ENCODE measurements at places on chromosomes 6 and 20.
A peak's percentile ranks its signal among the peaks of the same experiment; 100 is the strongest.

DNA sequence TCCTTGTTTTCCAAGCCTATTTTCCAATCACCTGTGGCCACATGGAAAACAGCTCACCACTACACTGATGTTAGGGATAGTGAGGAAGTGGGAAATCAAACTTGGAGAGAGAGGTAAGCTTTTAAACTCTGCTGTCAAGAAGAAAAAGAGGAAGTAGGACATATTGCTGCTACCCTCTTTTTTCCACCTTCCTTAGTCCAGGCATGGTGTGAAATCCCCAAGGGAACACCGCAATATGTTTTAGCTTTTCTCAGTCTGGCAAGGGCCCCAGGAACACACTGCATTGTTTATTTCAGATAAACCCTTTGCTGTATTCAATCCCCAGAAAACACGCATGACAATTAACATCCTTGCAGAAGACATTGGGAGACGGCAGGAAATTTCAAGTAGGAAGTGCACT lies 61.3 kb downstream of the HS3ST5 start:
- DNase-seq, result no peak

- no peak for DNase-seq
These were observed 148.3 kb downstream of the TFAP2B start for GRCh38 chr6:50966986-50967385.

DNA sequence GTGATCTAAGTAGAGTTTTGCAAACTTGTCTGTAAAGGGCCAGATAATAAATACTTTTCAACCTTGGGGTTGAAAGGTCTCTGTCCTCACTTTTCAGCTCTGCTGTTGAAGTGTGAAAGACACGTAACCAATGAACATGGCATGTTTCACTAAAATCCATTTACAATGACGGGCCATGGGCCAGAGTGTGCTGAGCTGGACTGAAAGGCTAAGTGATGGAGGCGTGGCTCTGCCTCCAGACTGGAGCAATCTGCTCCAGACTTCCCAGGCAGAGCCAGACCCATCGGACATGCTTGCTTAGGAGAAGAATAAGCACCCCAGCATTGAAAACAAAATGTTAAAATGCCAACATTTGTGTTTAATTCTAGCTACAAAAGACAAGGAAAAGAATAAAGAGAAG lies 41.4 kb downstream of the SCAND1 start:
- no peak for DNase-seq

DNA sequence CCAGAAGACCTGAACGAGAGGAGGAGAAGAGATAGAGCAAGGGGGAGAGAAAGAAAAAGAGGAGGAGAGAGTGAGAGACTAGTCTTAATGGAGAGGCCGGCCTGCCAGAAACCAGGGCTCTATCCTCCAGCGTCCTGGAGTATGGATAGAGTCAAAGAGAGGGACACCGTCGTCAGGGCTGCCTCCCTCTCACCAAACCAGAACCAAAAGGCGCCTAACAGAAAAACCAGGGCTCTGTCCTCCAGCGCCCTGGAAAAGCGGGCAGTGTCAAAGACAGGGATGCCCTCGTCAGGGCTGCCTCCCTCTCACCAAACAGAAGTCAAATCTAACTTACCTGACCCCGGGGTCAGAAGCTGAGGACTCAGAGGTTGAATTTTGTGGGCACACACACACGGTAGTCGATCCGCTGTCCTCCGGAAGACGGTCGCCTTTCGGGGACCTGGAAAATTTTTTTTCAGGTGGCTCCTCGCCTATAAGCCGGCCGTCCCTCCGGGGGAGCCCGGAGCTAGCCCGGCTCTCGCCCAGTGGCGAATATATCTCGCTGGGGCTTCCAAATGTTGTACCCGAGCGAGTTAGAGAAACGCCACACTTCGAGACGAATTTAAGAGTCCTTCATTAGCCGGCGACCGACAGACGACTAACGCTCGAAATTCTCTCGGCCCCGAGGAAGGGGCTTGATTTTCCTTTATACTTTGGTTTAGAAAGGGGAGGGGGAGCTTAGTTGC lies 148.2 kb downstream of the TRIM27 start:
- no peak for DNase-seq

DNA sequence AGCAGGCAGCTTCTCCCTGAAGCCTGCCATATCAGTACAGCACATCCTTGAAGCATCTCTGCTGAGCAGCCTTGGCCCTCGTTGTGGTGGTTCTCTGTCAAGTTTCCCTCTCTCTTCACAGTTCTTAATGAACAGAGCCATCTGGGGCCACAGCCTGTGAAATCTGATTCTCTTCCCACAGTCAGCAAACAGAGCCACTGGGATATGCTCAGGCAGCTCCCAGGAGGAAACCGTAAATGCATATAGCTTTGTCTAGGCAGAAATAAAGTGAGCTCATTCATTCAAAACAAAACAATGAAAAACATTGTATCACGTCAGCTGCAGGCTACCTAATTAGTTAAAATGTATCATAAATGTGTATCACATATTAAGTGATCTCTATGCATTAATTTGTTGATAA lies 80.3 kb downstream of the TBC1D7 start:
- peak; percentile 68 for DNase-seq

GRCh38 chr6:82259389-82259788 lies 11.8 kb upstream of the IBTK start:
- no peak for DNase-seq

DNA sequence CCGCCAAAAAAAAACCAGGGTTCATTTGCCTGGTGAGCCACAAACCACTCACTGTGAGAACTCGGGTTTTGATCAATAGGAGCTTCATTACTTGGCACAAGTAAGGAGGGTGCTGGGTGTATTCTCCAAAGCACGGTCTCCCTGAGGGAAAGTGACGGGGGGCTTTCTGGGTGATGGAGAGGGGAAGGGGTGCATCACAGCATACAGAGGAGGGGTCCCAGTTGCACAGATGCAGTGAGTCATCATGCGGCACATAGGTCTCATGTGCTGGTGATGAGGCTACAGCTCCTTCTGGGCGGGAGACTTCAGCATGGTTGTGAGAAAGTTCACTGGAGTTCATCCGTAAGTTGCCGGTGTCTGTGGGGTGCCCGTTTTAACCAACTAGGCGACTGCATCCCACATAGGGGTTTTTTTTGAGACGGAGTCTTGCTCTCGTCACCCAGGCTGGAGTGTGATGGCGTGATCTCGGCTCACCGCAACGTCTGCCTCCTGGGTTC lies 36.2 kb downstream of the SUN5 start:
- DNase-seq, result no peak

DNA sequence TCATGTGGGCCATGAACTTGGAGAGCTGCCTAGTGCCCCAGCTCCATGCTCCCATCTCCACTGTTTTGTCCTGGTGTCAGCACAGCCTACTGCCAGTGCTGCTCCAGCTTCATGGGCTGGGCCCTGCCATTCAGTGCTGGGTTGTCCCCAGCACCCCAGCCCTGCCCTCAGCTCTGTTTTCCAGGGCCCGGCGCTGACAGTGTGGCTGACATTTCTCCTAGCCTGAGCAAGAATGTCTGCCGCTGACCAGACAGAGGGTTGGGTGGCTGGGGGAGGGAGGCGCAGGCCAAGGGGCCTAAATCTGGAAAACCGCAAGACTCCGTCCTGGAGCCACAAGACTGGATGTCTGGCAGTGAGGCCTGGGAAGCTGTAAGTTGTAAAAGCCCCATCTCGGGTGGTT lies 78.9 kb downstream of the DHX35 start:
- DNase-seq, result no peak

GRCh38 chr6:141445928-141446628 lies 686.6 kb upstream of the GJE1 start:
- no peak for DNase-seq

DNA sequence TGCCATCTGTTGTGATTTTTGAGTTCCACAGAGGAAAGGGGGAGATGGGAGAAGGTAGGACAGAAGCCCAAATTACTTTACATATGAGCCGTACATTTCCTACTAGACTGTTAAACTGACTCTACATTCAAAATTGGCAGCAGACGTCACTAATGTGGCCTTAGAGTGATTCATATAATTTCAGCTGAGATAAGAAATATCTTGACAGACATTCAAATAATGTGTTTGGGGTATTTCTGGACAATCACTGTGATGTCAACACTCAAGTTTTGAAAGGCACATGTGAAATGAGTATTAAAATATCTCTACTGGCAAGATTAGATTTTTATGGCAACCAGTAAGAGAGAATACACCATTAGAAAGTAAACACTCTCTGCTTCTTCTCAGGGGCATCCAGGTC lies 104.0 kb downstream of the MTFR2 start:
- no peak for DNase-seq

DNA sequence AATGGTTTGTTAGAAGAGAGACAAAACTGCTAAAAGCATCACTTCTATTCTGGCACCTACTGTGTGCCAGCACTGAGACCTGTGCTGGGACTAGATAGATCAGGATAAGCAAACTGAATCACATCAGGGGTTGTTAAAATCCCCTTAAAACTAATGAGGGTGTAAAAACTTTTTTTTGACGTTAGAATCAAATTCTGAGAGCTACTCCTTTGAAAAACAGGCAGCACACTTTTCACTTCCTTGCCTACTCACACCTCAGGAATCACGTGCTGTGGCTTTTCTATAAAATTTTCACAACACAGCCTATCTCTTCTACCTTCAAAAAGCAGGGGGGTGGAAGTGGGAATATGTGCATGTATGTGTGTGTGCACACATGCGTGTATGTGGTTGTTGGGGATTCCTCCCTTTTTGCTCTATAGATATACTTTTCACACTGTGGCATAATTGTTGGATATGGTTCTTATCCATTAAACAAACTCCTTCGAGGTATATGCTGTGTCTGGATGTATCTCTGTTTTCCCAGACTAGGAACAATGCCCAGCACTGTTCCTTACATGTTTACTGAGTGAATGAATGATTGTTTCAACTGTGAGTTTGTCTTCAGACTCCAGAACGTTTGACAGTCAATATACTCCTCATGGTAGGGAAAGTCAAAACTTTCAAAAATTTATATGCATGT lies 105.4 kb downstream of the FYN start:
- DNase-seq, result no peak

- DNase-seq, result no peak
These were observed 237.2 kb downstream of the TFAP2A start for GRCh38 chr6:10177704-10178103.

GRCh38 chr20:59701236-59701635 lies 96.9 kb downstream of the PHACTR3 start:
- DNase-seq, result no peak

GRCh38 chr6:148868901-148869300 lies 122.1 kb downstream of the UST start:
- no peak for DNase-seq

DNA sequence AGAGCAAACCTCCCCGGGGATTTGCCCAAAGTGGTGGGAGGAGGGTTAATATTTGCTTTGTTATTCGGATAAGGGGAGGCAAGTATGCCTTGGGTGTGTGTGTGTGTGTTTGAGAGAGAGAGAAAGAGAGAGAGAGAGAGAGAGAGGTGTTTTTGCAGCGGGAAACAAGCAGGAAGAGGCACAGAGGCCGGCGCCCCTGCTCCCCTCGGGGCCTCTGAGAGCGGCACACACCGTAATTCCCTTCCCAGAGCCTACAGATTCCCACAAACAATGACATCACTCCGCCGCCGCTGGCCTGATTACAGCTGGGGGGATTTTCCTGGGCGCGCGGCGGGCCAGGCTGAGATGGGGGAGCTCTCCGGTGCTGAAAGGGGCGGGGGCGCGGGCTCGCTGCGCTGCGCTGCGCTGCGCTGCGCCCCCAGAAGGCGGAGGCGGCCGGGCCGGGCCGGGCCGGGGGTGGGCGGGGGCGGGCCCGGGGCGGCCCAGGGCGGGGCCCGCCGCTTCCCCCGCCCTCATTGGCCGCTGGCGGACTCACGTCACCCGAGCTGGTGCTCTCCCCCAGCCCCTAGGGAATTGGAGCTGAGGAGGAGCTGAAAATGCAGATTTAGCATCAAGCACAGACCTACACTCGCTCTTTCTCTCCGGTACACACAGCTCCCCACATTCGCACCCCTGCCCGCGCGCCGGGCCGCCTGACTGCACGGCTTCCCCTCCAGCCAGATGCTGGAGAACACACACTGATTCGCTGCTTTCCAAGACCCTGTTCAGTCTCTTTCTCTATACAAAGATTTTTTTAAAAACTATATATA lies at the start of gene PCSK2:
Gene PCSK2 (plus strand): TSS at position 631 of the 809 bp plus-strand sequence. CDS start 266 bp downstream, outside the sequence.
- DNase-seq, result peak; percentile 19

- no peak for DNase-seq
These were observed 199.4 kb upstream of the THBS2 start for GRCh38 chr6:169452869-169453620.

GRCh38 chr6:157681041-157681650 lies 141.9 kb upstream of the SNX9 start:
- DNase-seq, result no peak

- no peak for DNase-seq
These were observed 2.7 kb upstream of the RAET1L start for GRCh38 chr6:150027806-150028565.

DNA sequence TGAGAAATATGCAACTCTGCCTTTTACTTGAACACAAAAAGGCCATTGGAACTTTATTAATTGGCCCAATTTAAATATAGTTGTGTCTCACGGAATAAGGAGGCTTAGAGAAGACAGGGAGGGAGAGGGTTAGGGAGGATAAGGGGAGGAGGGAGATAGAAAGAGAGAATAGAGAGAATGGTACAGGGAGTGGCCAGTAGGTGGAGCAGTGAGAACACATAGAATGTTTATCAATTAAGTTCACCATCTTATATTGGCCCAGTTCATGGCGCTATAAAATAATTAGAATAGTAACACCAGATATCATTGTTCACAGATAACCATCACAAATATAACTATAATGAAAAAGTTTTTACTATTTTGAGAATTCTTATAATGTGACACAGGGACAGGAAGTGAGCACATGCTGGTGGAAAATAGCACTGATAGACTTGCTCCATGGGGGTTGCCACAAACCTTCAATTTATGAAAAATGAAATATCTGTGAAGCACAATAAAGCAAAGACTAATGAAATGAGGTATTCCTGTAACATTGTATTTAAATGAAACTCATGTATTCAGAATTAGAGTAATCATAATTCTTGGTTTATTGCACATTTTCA lies 374.1 kb upstream of the MANEA start:
- peak; percentile 38 for DNase-seq

- DNase-seq, result no peak
These were observed 188.2 kb downstream of the ERMARD start for GRCh38 chr6:169939554-169940164.

- DNase-seq, result no peak
These were observed 84.5 kb upstream of the RIN2 start for GRCh38 chr20:19673575-19673974.

DNA sequence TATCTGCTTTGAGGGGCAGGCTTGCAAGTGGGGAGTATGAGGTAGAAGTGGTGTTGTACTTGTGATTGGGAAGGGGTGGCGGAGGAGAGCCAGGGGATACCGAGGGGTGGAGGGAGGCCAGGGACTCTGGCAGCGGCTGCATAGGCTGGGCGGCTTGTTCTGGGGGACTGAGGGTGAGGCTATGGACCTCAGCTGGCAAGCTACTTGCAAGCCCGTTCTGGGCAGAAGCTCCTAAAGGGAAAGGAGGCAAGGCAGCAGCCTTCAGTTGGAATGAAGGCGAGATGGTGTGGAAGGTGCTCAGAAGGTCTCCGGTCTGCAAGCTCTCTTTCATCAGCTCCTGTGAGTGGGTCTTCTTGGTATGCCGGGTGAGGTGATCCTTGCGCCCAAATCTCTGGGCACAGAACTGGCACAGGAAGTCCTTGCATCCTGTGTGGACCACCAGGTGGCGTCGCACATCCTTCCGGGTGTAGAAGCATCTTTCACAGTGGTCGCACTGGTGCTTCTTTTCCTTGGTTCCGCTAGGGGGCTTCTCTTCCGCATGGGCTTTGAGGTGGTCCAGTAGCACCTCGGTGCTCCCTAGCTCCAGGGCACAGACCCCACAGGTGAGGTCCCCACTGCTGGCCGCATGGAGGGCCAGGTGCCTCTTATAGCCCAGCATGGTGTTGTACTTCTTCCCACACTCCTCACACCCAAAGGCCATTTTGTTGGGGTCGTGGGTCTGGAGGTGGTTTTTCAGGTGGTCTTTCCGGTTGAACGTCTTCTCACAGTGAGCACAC lies 66.0 kb downstream of the PLAGL1 start:
- DNase-seq, result peak; percentile 52

Measured in astrocyte of the spinal cord (primary cell).